Fibroblast of upper back skin (primary cell): ENCODE measurements at places on chromosomes 4 and X.

DNA sequence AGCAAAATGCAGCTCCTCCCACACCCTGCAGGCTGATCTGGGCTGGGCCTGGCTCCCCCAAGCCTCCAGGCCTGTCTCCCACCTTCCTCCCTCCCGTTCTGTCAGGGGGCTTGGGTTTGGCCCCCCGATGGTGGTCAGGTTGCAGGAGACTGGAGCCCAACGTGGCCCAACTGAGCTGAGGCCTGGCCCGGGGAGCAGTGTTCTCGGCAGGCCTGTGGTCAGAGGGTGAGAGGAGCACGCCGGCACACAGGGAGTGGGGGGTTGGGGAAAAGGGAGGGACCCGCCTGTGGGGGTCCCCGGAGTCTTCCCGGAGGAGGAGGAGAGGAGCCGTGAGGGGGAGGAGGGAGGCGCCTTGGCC is 43.2 kb upstream of the NKX1-1 start:
- DNase-seq, result no peak

- no peak for DNase-seq
These were observed 135.0 kb downstream of the GPC3 start for GRCh38 chrX:133850399-133850798.

- peak; percentile 50 for DNase-seq
These were observed 156.2 kb downstream of the ENOX2 start for GRCh38 chrX:130746709-130747342.

GRCh38 chrX:100625985-100626491 is 10.6 kb downstream of the TSPAN6 start:
- peak; percentile 55 for DNase-seq

DNA sequence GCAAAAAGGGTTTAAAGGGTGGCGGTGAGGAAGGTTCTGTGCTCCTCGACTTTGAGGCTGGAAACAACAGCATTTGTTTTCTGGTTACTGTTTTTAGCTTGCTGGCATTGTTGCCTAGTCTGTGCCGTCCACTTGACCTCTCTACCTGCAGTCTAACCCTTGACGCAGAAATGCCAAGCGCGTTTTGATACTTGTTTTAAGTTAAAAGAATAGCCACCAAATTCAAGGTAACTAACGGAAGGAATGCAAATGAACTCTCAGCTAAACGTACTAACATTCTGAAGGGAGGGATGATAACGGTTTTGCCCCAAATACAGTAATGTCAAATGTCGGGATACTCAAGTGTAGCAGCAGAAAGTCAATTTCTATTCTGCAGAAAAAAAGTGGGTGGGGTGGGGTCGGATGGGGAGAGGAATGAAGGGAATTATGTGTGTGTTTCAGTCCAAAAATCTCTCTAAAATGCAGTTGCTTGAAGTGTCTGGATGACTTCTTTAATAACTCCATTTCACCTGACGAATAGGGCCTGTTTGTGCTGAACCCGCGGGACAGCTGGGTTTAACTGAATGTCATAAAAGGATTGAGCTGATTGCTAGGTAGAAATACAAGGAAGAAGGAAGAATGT is 3.4 kb upstream of the NKX6-1 start:
- DNase-seq, result no peak

DNA sequence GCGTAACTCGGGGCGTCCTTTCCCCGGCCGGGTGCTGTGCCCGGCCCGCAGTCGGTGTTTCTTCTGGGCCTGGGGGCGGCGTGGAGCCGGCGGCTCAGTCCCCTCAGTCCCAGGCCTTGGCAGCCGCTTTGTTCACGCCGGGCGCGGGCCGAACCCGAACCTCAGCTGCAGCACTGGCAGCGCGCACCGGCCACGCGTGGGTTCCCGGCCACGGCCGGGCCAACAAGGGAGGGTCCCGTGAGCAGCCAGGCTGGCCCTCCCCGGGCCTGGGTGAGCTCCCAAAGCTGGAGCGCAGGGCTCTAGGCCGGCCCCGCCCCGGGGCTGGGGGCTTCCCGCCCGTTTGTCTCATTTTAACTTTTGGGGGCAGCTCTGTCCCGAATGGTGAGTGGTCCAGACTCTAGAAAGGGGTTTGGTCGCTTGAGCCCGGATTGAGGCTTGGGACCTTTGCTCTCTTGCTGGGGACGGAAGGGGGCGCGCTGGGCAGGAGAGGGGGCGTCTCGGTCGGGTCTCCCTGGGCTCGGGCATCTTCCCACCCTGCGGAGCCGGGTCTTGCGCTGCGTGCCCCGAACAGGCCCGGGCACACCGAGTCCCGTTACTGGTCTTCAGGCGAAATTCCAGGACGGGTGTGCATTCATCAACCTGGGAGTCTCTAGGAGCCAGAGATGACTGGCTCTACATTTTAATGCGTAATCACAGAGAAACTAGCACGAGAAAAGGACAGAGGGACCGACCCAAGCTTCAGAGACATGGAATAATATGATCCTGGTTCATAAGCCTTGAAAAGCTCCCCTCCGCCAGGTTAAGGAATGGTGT is 177.1 kb downstream of the CBR4 start:
- no peak for DNase-seq

GRCh38 chr4:42159271-42160001 is 7.0 kb upstream of the BEND4 start:
- no peak for DNase-seq

- DNase-seq, result peak; percentile 10
These were observed 187.0 kb downstream of the AASDH start for GRCh38 chr4:56200275-56200674.
